ENCODE measurements at places on chromosomes 3 and 15. TPM values are rescaled to one million over a fixed set of nuclear protein-coding genes. Genes with fewer than 3 reads are reported as not detected.

DNA sequence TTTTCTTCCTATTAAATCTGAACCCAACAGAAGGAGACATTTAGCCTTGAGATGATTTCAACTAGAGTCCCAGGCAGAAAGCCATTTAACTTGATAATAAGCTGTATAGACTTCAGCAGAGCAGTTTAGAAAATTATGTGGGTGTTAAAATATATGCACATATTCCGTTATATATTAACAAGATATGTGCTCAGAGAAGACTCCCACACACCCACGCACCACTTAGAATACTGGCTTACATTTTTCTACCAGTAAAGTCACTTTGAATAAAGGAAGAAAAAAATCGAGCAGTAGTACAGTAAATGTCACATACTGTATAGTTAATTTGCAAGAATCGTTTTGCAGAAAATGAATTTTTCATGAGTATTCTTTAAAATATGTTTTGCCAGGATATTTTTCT lies 599.3 kb downstream of the FGF12 start:
- DNase-seq = no peak

IL5RA gene
- total RNA-seq = 0.10 TPM

DNA sequence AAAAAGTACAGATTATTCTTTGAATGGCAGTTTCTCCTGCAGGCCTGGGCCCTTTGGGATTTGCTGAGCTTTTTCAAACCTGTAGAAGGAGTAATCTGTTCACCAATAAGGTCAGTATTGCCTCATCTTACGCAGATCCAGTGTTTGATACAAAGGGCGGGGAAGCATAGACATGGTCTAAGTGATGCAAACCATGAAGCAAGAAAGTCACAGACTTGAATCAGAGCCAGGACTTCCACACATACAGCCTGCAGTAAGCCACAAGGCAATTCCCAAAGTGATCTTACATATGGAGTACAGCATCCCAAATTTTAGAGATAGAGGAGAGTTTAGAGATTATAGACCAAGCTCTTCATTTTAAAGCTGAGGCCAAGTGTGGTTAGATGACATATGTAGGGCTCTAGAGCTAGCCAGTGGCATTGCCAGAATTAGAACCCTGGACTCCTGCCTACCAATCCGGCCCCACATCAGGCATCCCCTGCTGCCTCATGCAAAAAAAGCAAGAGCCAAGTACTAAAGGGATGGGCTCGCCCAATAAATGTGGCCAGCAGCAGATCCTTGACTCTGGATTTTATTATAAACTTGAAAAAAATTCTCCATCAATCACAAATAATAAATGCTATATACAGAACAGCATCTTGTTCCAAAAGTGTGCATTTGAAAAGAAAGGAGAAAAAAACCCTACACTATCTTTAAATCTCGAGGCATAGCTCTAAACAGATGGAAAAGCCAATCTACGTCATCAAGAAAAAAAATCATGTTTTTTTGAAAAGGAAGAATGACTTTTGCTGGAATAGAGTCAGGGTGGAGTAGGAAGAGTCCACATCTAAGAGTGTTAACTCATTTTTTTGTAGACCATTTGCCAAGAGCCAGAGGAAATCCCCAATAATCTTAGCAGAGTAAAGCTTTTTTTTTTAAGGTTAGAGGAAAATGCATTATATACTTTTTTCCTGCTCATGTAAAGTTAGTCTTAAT lies 24.0 kb downstream of the ABI3BP start:
- no peak for DNase-seq

TMEM207 gene
- total RNA-seq = not detected

NMB gene
- total RNA-seq = 11.3 TPM

CCDC9B gene
- total RNA-seq = 4.6 TPM

TMCO5A gene
- total RNA-seq = not detected

DNA sequence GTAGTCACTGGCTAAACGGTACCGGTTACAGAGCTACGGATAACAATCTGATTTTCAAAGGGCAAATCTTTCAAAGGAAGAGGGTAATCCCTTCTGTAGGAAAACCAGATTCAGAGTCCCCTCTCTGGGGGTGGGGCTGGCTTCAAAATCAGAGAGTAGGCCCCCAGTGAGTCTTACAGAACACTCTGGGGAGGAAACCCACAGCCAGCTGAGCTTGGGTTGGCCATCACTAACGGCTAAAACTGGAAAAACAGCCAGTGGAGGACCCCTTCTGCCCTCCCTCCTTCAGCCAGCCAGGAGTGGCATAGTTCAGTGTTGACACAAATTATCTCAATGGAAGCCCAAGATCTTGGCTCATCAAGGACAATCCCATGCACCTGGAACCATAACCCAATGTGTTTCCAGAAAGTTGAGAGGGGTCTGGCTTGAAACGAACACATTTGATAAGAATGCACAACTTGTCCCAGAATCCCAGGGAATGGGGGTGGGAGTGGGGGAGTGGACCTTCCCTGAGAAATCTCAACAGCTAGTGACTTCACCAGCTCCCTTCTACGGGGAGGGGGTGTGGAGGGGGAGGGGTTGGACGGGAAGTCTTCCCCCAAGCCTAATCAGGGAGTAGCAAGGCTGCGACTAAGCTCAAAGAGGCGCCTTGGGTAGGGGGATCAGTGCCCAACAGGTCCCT lies 1.0 kb downstream of the RASL12 start:
- DNase-seq = no peak

FSTL1 gene
- 290 TPM for total RNA-seq

DNA sequence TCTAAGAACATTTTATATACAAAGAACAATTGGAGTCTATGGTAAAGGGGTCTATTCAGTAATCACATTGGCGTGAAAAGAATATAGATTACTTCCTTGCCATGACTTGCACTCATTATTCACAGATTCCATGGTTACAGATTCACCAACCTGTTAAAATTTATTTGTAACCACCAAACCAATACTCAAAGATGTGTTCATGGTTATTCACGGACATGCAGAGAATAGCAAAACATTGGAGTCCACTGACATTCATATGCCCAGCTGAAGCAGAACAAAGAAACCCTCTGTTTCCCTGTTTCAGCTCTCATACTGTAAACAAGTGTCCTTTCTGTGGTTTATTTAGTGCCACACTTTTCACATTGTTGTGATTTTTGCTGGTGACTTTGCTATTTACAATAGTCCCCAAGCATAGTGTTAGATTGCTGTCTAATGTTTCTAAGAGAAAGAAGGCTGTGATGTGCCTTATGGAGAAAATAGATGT lies 185.8 kb upstream of the TTC14 start:
- peak; percentile 80 for DNase-seq

DNA sequence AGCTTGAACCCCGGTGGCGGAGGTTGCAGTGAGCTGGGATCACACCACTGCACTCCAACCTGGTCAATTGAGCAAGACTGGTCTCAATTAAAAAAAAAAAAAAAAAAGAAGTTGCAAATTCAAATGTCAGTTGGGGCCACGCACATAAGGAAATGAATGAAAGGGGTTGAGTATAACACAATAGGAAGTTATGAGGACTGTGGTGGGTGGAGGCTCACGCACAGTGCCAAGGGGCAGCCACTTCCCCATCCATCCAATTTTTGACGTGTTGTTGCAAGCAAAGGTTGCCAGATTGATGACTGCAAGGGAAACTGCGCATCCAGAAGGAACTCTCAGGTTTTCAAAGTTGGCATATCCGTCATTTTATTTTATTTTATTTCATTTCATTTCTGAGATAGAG lies 532.2 kb downstream of the NTRK3 start:
- DNase-seq = no peak

CYP8B1 gene
- total RNA-seq = not detected

SLCO2A1 gene
- total RNA-seq = 0.02 TPM
